ENCODE measurements at places on chromosomes 2 and 18. TPM values are rescaled to one million over a fixed set of nuclear protein-coding genes. Genes with fewer than 3 reads are reported as not detected.

The TNS1 gene
- total RNA-seq: not detected

The REG3A gene
- total RNA-seq: not detected

The ADCYAP1 gene
- not detected for total RNA-seq

The MROH2A gene
- not detected for total RNA-seq

The NEB gene
- 0.72 TPM for total RNA-seq

The FAP gene
- not detected for total RNA-seq

The DUSP2 gene
- 1,350 TPM for total RNA-seq

The DSG2 gene
- total RNA-seq: not detected

GRCh38 chr2:165274698-165275097 lies 35.5 kb downstream of the SCN2A start:
- DNase-seq: no peak

GRCh38 chr18:28432339-28432738 lies 255.4 kb upstream of the CDH2 start:
- no peak for DNase-seq

- DNase-seq: no peak
Measured at GRCh38 chr18:35464831-35465279, 32.9 kb downstream of the INO80C start.

GRCh38 chr18:28735731-28736130 lies 558.8 kb upstream of the CDH2 start:
- no peak for DNase-seq

DNA sequence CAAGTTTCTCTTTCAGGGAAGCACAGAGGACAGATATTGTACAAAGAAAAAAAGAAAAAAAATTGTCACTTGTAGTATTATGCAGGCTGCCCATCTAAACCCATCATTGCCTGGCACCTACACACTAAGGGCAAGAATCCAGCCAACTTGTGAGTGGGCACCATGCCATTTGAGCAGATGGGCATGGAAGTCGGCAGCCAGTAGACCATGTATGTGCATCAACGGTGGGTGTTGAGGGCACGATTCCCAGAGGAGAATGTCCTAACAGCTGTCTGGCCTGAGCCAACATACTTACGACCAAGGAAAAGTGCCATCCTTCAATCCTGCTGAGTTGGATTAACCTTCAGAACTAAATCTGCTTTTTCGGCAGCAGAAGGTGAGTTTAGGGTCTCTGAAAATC lies 63.9 kb downstream of the ARHGAP15 start:
- no peak for DNase-seq

DNA sequence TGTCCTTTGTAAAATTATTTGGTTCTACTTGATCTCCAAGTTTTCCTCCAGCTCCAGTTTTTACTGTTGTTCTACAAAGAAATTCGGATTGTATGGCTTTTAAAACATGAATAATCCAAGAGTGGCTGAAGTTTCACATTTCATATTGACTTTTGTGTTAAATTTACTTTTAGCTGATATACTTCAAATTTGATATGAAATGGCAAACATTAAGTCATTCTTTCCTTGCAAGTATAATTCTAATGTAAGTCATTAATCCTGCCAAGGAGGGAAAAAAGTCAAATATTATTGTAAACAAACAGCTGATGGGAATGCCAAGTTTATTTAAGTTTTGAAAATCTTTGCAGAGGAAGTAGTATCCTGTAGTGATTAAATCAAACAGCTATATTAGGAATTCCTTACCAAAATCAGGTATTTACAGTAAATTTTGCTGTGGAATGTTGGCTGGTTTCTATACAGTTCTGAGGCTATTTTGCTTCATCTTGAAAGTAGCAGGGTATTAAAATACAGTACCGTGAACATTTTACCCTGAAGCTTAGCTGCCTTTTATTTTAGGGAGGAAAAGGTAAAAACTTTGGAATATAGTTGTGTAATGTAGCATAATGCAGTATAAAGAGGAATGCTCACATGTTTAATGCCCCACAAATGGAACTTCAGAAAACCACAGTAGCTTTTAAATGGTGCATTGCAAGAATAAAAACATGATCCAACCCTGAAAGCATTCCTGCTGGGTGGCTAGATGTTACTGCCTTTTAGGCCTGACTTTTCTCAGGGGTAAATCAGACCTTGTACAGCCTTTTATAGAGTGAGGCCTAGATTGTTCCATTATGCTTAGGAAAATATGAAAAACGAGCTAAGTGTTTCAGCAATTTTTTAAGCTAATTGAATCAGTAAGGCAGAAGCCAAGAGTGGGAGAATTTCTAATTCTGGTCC lies 62.7 kb upstream of the NT5C1B start:
- DNase-seq: no peak

GRCh38 chr2:187593697-187594096 lies 39.5 kb upstream of the TFPI start:
- DNase-seq: no peak

DNA sequence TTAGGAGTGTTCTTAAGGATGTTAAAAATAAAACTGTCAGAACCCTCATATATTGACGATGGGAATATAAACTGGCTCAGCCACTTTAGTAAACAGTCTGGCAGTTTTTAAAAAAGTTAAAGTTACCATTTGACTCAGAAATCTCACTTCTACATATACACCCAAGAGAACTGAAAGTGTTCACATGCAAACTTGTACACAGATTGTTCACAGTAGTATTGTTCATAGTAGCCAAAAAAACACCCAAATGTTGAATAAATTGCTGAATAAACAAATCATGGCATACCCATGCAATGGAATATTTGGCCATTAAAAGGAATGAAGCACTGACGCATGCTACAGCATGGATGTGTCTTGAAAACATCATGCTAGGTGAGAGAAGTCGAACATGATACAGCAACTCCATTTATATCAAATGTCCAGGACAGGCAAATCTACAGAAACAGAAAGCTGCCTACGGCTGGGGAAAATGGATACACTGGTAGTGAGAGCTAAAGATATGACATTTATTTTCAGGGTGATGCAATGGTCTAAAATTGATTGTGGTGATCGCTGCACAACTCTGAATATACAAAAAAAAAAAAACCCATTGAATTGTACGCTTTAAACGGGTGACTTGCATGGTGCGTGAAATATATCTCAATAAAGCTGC lies 10.1 kb downstream of the RPL31 start:
- no peak for DNase-seq

GRCh38 chr2:109601783-109602182 lies 12.0 kb downstream of the SEPTIN10 start:
- DNase-seq: no peak

DNA sequence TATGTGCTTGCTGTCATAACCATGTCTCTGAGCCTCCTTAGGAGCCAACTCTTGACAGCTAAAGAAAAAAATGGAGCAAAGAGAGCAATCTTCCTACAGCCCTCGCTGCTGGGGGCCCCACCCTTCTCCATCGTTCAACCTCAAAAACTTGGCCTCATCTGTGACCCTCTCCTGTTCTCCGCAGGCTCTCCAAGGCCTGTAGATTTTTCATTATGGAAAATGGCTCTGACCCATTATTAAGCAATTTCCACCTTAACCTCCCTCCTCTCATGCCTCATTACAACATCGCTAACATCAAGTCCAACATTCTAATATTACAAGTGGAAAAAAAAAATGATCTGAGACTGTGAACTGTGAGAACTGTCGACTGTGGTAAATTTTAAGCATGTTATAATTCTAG lies 98.7 kb downstream of the SLC8A1 start:
- DNase-seq: no peak

- peak; percentile 70 for DNase-seq
Measured at GRCh38 chr18:46155641-46156051, 51.5 kb downstream of the HAUS1 start.

DNA sequence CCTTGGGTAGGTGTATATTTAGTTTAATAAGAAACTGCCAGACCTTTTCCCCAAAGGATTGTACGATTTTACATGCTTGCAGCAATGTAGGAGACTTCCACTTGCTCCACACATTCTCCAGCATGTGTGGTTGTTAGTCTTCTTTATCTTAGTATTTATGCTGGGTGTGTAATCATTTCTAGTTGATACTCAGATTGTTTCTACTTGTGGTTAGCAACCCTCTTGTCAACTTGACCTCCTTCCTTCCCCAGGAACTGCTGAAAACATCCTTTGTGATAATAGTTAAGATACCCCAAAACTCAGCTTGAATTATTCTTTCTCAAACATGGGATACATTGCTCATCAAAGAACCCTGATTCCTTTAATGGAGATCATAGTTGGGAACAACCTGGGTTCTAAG lies 37.2 kb upstream of the CYBRD1 start:
- no peak for DNase-seq

DNA sequence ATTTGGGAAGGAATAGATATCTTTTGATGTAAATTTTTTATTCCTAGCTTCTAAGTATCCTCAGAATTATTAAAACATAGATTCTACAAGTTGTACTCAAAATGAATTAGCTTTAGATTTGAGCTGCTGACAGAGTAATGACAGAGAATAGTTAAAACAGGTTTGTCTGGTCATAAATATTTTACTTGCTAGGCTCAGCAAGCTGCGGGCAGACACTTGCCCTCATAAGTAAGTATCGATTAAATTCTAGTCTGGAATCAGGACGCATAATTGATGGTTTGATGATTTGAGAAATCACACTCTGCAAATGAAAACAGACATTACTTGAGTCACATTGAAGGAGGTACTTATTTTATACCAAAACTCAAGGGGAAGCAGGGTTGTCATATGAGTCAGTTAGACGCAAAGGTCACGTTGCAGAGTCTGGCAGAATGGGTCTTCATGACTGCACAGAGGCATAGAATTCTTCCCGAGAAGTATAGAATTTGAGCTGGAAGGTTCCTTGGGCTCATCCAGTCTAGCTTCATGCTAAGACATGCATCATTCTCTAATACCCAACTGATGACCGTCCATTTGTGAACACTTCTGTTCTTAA lies 27.5 kb downstream of the ARL4C start:
- no peak for DNase-seq

DNA sequence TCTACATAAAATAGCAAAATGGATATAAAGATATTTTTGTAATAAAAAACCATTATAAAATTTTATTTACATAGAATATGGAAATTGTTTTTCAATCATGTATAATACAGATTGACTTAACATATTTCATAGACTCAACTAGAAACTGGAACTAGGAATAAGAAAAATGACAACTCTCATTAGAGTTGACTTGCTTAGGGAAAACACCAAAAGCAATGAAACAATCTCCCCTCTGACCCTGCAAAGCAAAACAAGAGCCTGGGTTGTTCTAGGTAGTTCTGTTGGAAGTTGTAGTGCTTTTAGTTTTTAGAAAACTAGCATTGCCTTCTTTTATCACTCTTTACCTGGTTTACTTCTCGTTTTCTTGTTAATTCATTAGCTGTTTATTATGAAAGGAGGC lies 32.2 kb upstream of the MTIF2 start:
- DNase-seq: no peak

GRCh38 chr2:78908973-78909372 lies 116.5 kb upstream of the REG3G start:
- no peak for DNase-seq

- DNase-seq: no peak
Measured at GRCh38 chr2:154911729-154912128, 213.2 kb downstream of the KCNJ3 start.

GRCh38 chr2:163246135-163246534 lies 407.6 kb upstream of the KCNH7 start:
- no peak for DNase-seq

GRCh38 chr2:98269830-98270229 lies 76.4 kb upstream of the CNGA3 start:
- no peak for DNase-seq

GRCh38 chr2:11936761-11937160 lies 190.3 kb downstream of the LPIN1 start:
- DNase-seq: no peak

GRCh38 chr2:237214030-237214675 lies 128.5 kb downstream of the COPS8 start:
- no peak for DNase-seq

- no peak for DNase-seq
Measured at GRCh38 chr2:71552861-71553301, 99.5 kb downstream of the DYSF start.

- DNase-seq: peak; percentile 20
Measured at GRCh38 chr2:144431392-144431783, 88.5 kb downstream of the ZEB2 start.

DNA sequence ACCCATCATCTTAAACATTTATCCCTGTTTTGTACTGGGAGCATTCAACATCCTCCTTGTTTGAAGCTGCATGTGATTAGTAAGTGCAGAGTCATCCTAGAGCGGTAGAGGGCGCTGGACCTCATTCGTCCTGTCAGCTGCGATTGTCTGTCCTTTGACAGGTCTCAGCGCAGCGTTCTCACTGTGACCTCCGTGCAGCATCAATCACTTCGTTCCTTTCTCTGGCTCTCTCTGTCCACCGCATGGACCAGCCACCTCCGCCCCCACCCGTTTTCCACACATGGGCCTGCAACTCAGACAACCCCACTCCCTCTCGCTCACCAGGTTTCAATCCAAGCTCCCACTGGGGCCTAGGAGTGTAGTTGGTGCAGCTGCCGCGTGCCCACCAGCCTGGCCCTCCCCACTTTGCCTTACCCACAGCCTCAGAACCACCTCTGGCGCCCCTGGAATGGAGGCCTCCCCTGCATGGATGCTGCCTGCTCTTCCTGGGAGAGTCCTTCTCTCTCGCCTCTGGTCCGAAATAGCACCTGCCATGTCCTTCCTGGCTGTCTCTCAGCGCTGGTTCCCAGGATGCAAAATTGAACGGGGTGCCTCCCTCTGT lies 90.5 kb downstream of the NDUFA10 start:
- peak; percentile 32 for DNase-seq

GRCh38 chr2:118774458-118775133 lies 72.9 kb downstream of the EN1 start:
- DNase-seq: no peak

DNA sequence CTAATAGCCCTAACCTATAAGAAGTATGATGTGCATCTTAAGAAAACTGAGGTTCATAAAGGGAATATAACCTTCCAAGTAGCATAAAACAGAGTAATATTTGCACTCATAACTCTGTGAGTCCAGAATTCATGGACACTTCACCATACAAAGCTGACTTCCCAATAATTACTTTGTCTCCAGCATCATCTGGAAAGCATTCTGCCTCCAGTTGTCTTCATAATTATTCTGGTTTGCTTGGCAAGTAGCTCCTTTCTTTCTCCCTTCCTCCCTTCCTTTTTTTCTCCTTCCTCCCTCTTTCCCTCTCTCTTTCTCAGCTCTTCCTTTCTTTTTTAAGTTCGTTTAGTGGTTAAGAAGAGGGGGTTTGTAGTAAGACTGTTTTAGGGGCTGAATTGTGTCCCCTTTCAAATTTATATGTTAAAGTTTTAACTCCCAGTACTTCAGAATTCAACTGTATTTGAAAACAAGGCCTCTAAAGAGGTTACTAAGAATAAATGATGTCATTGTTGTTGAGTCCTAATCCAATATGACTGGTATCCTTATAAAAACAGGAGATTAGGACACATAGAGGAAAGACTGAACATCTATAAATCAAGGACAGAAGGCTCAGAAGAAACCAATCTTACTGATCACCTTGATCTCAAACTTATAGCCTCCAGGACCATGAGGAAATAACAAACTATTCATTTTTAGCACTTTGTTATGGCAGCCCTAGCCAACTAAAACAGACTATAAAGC lies 28.9 kb downstream of the TFPI start:
- DNase-seq: no peak

- DNase-seq: no peak
Measured at GRCh38 chr18:77118256-77119090, 14.1 kb downstream of the MBP start.
